LNCaP clone FGC (cell line): ENCODE measurements at places on chromosomes 16 and 17.

DNA sequence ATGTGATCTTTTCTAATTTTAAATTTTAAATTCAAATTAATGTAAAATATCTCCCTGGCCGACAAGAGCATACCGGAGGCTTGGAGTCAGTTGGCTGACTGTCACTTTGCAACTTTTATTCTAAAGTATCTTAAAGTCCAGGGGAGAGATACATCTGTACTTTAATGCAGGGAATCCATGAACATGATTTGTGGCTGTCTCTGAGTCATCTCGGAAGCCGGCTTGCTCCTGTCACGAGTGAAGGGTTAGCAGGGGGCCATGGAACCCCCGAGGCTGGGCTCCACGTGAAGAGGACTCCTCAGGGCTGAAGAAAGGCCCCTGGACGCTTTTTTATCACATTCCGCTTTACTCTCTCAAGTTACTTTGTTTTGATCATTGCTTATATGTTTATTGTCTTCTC, 13.3 kb downstream of the TVP23A start:
- no peak for DNase-seq

DNA sequence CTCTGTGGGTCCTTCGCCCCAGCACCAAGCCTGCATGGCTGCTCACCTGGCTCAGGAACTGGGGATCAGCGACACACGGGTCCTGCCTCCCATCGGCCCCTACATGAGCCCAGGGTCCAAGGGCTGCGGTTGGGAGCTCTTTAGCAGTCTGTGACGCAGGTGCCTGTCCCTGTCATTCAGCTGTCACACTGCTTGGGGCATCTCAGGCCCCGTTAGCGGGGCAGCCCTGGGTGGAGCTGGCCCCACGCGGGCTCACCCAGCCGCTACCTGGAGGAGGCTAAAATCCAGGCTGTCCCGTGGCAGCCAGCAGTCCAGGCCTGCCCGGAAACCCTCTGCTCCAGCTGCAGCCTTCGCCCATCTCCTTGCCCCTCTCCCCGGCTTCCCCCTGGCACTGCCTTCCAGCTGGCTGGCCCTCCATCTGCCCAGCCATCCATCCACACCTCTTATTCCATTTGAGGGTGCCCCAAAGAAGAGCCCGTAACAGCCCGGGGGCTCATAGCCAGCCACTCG, 3.3 kb downstream of the GCGR start:
- DNase-seq: no peak

DNA sequence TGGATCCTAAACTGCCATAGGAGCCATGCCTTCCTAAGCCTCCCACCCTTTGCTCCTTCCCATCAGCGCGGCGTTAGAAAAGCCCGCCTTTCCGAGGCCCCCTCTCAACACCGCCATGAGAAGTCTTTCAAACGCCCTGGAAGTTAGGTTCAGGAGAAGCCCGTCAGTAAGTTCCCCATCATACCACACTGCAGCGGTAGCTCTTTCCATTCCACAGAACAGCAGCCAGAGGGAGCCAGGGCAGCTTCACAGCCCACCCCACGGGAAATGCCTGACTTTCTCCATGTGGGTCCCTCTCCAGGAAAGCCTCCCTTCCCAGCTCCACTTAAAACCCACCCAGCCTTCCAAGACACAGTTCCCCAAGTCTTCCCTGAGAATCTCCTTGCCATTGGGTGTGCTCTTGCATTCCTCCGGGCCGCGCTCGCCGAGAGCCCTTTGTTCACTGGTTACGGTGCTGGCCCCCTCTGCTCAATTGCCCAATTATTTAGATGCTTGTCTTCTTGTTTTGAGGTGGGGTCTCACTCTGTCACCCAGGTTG, 28.7 kb downstream of the KIAA0513 start:
- DNase-seq: no peak

GRCh38 chr16:67565470-67566100, 3.3 kb downstream of the CTCF start:
- no peak for DNase-seq

GRCh38 chr16:10242916-10243315, 60.7 kb upstream of the GRIN2A start:
- DNase-seq: no peak

DNA sequence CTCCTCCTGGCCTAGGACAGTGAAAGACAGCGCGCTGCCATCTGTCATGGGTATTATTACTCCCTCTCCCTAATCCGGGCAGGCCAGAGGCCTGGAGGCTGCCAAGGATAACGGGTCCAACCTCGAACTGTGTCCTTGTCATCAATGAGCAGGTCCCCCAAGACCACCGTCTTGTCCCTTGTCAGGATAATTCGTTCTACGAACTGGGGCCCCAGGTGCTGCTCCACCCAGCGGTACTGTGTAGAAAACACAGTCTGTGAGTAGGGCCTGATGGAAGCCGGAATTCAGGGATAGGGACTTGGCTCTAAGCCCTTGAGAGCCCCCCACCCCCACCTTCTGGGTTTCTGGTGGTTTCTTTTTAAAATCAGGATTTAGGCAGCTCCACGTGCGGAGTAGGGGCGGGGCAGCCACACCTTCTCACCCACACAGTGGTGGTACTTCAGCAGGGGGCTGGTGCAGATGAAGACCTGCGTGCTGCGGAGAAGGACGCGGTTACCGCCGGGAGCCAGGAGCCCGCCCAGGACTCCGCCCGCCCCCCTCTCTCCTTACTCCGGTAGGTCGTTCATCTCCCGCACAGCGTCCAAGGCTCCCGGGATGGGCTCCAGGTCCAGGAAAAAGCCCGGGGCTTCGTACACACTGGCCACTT, 787 bp downstream of the NT5C start:
- no peak for DNase-seq

DNA sequence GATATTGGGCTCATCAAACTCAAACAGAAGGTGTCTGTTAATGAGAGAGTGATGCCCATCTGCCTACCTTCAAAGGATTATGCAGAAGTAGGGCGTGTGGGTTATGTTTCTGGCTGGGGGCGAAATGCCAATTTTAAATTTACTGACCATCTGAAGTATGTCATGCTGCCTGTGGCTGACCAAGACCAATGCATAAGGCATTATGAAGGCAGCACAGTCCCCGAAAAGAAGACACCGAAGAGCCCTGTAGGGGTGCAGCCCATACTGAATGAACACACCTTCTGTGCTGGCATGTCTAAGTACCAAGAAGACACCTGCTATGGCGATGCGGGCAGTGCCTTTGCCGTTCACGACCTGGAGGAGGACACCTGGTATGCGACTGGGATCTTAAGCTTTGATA, 2.6 kb upstream of the HPR start:
- no peak for DNase-seq

- DNase-seq: no peak
Observed at GRCh38 chr17:58321571-58322525, 6.7 kb downstream of the TSPOAP1 start.

DNA sequence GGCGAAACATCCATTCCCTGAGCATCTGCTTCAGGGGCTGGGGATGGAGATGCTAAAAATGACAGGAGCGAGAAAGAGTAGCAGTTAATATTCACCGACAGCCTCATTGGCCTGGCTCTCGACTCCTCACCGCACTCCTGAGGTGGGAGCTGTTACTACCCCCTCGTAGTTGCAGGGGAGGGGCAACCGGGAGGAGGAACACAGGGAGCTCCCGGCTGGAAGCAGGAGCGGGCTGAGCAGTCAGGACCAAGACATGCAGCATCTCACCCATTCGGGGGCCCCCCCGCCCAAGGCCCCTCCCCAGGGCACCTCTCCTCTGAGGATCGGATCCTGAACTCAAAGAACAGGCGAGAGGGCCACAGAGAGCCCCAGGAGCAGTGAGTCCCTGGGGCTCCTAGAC, 4.5 kb upstream of the ACSF3 start:
- no peak for DNase-seq

DNA sequence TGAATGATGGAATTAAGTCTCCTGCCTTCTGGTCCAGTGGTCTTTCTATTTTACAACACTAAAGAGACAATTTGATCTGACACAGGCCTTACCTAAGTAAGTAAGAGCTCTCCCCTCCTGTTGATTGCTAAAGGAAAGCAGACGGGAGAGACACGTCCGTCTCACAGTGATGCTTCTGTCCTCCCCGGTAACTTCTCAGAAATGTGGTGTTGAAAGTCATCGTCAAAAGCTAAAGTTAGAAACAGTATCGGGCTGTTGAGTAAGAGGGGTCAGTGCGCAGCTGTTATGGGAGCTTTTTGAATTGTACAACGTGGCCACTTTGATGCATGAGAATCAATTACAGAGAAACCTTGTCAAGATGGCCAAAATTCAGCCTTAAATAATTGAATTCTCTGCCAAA, 1.9 kb upstream of the RBFOX1 start:
- DNase-seq: no peak

GRCh38 chr16:80066805-80067580, 466.5 kb upstream of the MAF start:
- no peak for DNase-seq

GRCh38 chr17:66939461-66940114, 24.9 kb upstream of the CACNG4 start:
- DNase-seq: no peak

- peak; percentile 6 for DNase-seq
Observed at GRCh38 chr16:5615868-5616642, 518.5 kb upstream of the EEF2KMT start.

DNA sequence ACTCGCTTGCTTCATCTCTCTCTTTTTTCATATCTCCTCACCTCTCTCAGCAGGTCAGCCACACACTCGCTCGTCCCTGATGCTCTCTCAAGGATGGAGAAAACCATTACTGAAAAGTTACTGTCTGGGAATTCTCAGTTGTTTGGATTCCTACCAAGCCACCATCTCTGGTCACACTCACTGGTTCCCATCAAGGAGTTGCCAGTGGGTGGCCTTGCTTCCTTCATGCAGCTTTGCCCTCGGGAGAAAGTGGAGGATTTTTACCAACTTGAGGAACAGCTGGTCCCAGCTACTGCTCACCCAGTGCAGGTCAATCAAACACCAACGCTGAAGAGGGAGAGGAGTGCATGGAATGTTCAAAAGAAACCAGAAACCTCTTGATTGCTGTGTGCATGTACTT, 25.3 kb downstream of the MEOX1 start:
- no peak for DNase-seq

DNA sequence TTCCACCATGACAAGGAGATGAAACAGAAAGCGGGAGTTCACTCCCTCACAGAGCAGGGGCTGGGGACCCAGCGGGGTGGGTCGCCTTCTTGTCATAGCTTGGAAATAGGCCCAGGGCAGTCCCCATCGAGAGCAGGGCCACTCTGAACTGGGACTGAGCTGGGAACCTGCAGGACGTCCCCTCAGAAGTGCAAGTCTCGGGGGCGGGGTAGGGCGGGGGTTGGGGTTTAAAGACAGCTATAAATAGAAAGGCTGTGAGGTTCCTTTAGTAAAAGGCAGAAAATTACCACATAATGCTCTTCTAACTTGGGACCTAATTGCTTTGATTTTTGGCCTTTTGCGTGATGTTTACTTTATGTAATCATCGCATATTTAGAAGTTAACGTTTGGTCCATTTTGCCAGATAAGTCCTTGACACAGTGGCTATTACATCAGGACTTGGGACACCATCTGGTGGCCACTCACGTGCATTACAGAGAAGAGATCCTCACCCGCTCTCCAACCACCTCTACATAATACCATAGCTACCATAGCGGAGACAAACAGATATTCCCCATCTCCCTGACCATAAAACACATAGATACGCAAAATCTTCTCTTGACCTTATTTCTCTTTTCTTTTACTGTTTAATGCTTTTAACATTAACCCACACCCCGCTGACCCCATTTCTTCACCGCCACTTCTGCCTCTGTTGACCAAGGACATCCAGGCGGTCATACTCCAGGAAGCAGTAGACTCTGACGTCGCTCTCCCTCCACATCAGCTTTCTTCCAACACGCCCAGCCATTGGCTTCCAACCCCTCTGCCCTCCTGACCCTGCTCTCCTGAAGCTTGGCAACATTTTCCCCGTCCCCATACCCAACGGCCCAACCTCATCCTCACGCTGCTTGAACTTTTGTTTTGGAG, 27.5 kb upstream of the PIK3R6 start:
- peak; percentile 46 for DNase-seq

- DNase-seq: no peak
Observed at GRCh38 chr17:55202896-55203295, 61.9 kb upstream of the HLF start.

DNA sequence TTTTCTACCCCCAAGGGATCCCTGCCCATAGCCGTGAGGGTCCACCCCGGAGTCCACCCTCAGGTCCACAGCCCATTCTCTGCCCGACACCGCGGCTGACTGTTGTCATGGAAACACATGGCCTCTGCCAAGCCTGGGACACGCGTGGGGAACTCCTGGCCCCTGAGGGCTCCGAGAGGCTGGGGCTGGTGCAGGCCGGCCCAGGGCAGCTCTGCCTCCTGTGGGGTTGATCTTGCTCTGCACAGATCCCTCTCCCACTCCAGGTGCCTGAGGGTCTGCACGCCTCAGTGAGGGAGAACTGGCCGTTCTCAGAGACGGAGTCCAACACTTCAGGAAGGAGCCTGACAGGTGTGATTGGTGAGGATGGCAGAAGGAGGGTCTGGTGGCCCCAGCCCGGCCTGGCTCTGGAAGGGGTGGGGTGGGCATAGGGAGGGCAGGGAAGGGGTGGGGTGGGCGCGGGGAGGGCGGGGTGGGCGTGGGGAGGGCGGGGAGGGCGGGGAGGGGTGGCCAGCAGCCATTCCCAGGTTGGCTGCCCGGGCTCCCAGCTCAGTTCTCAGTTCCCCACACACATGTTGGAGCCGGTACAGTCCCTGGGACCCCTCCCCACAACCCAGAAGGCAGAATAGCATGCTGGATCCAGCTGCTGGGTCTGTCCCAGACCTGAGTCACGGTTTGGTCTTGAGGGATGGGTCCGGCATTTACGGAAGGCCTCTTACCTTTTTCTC, 6.4 kb downstream of the MRPL28 start:
- DNase-seq: no peak

GRCh38 chr16:58651965-58652348, 22.3 kb upstream of the CNOT1 start:
- DNase-seq: no peak

DNA sequence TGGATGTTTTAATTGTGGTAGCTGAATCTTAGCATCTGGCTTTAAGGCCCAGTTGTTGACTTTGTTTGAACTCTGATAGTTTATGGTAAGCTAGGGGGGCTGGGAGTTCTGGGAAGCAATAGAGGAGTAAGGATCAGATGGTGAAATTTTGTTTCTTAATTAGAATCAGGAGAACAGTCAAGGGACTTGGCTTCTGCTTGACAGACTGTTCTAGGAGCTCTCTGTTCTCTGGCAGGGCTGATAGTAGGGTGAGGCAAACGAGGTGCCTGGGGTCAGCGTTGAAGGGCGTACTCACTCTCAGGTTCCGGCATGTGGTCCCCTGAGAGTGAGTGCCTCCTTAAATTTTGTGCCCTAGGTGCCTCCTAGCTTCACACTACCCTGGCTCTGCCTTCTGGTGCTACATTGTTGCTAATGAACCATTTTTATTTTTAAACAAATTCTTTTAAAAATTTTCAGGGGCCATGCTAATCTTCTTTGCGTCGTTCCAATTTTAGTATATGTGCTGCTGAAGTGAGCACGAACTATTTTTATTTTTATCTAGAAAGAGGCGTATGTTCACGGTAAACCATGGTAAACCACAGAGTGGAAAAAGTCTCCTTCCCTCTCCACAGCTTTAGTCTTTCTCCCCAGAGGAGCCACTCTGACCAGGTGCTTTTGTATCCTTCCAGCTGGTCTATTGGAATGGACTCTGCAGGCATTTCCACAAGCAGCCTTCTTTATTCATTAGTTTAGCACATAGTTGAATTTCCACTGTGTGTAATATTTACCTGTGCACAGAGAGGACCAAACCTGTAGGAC, 19.7 kb downstream of the SLC7A6 start:
- DNase-seq: no peak
